Muscle of leg (tissue), 16 donors: ENCODE measurements at places on chromosomes 13 and 19. TPM values are rescaled to one million over a fixed set of nuclear protein-coding genes. Genes with fewer than 3 reads are reported as not detected.

DNA sequence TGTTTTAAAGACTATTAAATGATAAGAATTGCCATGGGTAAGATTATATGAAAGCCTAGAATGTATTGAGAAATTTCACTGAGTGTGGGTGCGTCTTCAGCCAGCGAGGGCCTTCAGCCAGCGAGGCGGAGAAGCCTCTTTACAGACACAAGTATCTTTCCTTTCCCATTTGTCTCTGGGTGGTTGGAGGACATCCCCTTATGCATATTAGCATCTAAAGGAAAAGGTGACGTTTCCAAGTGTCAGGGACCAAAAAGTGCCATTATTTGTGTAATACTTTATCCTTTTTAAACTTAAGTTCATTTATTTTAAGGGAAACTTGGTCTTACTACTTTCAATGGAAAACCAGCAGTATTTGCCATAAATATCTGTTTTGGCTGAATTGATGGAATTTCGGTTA is 22.2 kb downstream of the SMARCA4 start:
- peak; percentile 62 for DNase-seq

DNA sequence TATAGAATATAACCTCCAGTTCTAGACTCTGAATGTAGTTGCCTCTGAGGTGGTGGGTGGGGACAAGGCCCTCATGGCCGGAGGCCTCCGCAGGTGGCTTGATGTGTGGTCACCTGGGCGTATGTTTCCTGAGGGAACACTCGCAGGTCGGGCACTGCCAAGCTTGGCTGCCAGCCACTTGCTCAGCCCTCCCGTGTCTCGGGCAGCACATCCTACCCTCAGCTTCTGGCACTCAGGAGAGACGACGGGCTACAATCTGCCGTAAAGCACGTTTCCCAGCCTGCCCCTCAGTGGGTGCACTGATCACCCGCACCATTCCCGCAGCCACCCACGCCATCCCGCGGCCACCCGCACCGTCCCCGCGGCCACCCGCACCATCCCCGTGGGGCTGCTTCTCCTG is 15.2 kb downstream of the THOP1 start:
- no peak for DNase-seq

DNA sequence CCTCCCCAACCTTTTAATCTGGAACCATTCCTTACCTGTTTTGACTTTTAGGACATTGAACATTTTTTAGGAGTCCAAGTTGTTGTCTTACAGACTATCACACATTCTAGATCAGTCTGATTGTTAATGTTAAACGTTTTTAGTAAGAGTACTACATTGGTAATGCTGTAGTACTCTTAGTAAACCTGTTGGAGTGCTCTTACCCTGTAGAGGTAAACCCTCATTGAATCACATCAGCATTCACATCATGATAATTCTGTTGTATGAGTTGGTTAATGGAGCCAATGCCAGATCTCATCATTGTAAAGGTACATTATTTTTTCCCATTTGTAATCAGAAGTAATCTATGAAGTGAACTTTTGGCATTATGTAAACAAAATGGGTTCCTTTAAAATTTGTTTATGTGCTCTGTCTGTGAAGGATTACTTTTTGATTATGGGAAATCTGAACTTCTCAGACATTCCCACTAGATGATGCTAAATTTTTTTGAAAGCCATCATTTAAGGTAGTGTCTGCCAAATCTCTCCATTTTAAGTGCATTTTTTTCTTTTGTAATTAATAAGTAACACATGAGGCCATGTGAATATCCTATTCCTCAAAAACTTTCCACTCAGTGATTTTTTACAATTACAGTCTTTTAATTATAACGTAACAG is 55.2 kb downstream of the VWA8 start:
- no peak for DNase-seq

The DIAPH3 gene
- polyA plus RNA-seq: 9.2 TPM

GRCh38 chr19:18500376-18500775 is 21.5 kb downstream of the ELL start:
- DNase-seq: peak; percentile 68

DNA sequence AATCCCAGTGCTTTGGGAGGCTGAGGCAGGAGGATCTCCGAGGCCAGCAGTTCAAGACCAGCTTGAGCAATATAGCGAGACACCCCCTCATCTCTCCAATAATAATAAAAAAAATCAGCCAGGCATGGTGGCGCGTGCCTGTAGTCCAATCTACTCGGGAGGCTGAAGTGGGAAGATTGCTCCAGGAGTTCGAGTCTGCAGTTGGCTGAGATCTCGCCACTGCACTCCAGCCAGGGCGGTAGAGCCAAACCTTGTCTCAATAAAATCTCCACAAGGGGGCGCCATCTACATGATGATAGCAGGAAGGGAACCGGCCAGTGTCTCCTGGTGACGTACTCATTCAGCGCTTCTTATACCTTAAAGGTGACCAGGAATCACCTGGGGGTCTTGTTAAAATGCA is 13.6 kb upstream of the C5AR1 start:
- DNase-seq: peak; percentile 81

The ZNF761 gene
- 7.7 TPM for polyA plus RNA-seq

GRCh38 chr19:14416817-14417231 is 2.3 kb downstream of the DDX39A start:
- DNase-seq: no peak

The ZNF808 gene
- 3.7 TPM for polyA plus RNA-seq

DNA sequence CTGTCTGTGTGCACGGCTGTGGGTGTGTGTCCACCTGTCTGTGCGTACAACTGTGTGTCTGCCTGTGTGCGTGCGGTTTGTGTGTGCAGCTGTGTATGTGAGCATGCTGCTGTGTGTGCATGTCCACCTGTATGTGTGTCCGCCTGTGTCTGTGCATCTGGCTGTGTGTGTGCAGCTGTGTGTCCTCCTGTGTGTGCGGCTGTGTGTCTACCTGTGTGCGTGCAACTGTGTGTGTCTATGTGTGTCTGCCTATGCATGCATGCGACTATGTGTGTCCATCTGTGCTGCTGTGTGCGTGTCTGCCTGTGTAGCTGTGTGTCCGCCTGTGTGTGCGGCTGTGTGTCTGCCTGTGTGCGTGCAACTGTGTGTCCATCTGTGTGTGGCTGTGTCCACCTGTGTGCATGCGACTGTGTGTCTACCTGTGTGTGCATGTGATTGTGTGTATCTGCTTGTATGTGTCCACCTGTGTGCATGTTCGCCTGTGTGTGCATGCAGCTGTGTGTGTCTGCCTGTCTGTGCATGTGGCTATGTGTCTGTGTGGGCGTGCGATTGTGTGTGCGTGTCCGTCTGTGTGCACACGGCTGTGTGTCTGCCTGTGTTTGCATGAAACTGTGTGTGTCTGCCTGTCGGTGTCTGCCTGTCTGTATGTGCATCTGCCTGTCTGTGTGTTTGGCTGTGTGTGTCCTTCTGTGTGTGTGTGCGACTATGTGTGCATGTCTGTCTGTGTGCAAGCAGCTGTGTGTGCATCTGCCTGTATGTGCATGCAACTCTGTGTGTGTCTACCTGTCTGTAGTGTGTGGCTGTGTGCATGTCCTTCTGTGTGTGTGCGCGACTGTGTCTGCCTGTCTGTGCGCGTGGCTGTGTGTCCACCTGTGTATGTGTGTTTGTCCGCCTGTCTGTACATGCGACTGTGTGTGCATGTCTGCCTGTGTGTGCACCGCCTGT is 57.1 kb upstream of the C13orf46 start:
- no peak for DNase-seq

- peak; percentile 49 for DNase-seq
Observed at GRCh38 chr19:16259385-16260159, 61.9 kb downstream of the AP1M1 start.

The FOXO1 gene
- 13.5 TPM for polyA plus RNA-seq

The GMIP gene
- 3.6 TPM for polyA plus RNA-seq
